Ammon's horn (tissue), 1 donor: ENCODE measurements at places on chromosomes 3 and 15.

DNA sequence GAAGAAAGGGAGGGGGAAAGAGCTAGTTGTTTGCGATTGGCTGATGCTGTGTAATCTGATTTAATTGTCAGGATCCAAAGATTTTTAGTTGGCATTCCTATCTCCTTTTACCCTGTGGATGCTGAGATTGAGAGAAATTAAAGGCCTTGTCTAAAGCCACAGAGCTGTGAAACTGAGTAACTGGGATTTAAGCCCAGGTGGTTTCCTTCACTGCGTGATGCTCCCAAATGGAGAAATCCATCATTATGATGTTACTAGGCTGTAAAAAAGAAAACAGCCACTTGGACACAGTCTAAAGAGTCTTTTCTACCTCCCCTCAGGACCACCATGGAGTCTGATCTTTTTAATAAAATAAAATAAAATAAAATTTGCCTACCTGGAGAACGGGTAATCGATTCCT lies 883.0 kb upstream of the NR2F2 start:
- no peak for DNase-seq

- no peak for DNase-seq
These were observed 25.5 kb upstream of the NUDT16 start for GRCh38 chr3:131356006-131356595.

DNA sequence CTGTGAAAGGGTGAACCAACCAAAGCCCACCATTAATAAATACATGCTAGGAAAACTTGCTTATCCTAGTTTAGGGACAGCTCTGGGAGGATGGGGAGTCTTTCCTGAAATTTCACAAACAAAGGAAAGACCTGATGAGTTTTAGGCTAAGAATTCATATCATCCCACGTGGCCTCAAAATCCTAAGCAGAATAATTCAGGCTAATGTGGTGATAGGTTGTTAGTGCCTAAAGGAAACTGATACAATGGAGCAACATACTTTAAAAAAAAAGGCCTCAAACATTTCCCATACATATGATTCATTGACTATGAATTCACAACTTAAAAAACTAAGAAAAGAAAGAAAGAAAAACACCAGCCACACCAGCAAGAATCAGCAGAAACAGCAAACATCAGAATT lies 126.9 kb upstream of the CNTN4 start:
- no peak for DNase-seq

DNA sequence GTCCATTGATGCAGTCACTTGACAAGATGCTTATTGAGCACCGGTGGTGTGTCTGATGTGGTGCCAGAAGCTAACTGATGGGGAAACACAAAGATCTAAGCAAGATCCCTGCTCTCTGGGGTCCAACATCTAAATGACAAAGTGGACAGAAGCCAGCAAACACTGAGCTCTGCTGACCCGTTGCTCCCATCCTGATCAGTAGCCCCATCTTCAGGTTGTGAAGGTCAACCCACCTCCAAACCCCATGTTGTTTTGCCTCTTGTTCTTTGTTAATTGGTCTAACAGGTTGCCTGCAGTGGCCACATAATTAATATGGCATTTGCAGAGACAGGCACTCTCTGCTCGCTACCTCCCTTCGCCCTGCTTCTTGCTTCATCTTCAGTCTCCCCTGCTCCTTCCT lies 21.5 kb upstream of the GLCE start:
- no peak for DNase-seq

DNA sequence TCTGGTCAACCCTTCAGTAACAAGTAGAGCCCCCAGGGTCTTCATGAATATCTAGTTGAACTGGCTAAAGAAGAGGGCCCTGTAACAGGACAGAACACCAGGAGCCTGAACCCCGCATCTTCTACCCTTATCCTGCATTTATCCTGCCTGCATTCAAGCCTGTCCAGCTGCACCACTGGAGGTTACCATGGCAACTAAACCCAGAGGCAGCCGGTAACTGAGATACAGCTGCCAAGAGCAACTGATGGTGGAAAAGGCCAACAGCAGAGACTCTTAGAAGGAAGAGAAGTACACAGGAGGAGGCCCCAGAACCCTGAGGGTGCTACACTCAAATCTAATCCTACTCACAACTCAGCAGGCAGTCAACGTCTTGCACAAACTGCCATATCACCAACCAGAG lies 3.7 kb upstream of the PRKAR2A start:
- DNase-seq, result peak; percentile 59

DNA sequence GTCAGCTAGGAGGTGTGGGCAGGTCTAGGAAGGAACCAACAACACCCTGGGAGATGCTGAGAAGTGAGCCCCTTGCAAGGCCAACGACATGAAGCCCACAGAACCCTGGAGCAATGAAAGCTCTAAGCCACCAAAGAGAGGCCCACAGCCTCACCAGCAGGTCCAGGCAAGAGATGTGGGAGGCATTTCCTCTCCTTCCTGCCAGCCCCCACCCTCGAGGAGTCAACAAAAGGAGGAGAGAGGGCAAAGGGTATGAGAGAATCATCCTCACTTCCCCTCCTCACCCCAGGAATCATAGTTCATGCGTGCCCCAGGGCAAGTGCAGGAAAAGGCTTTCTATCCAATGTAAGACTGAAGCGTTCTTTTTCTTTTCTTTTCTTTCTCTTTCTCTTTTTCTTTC lies 195.8 kb downstream of the SHQ1 start:
- no peak for DNase-seq

- DNase-seq, result no peak
These were observed 108.3 kb downstream of the IQSEC1 start for GRCh38 chr3:12964711-12965612.

- no peak for DNase-seq
These were observed 8.0 kb upstream of the RPS27L start for GRCh38 chr15:63165166-63165859.

- no peak for DNase-seq
These were observed 41.4 kb upstream of the SPATA12 start for GRCh38 chr3:57019057-57019456.

- DNase-seq, result no peak
These were observed 8.3 kb upstream of the PGPEP1L start for GRCh38 chr15:99015698-99016568.

GRCh38 chr15:62357431-62357830 lies 192.3 kb upstream of the C2CD4B start:
- DNase-seq, result no peak

DNA sequence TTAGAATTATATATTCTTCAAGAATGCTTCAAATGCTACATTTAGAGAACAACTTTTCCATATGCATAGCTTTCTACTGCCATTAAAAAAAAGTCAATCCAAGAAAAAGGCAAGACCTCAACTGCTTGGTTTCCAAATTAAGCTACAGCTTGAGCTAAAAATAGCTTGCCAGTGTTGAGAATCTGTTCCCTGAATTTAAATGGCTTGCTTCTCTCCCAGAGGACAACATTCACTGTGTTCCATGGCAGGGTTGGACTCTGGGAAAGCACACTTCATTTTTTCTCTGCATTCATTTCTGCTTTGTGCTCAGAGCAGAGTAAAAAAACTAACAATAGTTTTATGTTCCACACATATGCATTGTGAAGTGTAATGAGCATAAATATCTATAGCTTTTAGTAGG lies 50.3 kb upstream of the ACTL6A start:
- peak; percentile 38 for DNase-seq

DNA sequence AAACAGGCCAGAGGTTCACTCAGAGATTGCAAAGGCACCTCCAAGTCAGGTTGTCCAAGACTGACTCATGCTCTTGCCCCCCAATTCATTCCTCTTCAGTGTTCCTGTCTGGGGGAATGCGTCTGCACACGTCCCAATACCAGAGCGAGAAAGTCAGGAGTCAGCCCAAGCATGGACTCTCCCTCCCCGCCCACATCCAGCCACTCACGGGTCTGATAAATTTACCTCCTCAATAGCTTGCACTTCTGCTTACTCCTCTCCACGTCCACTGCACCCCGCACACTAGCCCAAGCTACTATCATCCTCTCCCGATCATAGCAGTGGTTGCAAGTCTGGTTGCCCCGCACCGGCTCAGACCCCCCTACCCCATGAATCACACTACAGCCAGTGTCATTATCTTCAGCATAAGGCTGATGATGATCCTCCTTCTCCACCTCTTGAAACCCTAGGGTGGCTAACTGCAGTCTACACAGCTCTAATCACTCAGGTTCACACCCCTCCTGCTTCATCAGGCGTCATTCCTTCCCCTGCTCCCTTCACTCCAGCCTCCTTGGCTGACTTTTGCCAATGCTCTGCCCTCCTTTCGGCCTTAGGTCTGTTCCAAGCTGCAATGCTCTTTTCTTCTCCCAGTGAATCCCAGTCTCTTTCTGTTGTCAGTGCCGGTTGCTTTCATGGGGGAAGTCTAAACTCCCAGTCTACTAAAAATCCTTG lies 27.6 kb upstream of the MYO1E start:
- no peak for DNase-seq

- DNase-seq, result no peak
These were observed 233.0 kb upstream of the SATB1 start for GRCh38 chr3:18657858-18658820.

DNA sequence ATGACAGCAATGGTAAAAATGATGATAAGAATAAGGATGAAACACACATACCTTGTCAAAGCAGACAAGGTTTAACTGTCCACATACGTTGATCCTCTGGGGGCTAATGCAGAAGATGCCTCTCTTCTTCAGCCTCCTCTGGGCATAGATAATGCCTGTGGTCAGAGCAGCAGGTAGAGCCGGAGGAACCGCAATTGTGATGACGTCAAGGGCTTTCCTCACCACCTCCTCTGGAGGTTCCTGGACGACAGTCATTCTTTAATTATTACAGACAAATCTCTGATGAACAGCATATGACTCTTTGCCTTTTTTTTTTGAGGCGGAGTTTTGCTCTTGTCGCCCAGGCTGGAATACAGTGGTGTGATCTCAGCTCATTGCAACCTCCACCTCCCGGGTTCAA lies 86.3 kb upstream of the ATP13A5 start:
- DNase-seq, result no peak

DNA sequence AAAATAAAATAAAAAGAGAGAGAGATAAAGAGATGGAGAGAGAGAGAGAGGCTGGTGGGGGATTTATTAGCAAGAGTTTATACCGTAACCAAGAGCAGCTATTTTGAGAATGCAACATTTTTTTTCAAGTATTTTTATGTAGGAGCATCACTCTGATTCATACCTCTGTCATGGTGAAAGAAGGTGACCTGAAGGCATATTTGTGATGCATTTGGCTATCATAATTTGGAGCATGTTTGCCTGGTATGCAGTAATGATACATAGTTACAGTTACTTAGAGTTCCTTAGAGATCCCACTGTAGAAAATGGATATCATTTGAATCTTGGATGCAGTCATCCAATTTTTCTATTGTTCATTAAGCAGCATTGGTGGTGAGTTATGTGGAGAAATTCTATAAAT lies 1472.4 kb downstream of the SI start:
- DNase-seq, result no peak

- DNase-seq, result no peak
These were observed 854.4 kb downstream of the SQOR start for GRCh38 chr15:46489276-46489675.

DNA sequence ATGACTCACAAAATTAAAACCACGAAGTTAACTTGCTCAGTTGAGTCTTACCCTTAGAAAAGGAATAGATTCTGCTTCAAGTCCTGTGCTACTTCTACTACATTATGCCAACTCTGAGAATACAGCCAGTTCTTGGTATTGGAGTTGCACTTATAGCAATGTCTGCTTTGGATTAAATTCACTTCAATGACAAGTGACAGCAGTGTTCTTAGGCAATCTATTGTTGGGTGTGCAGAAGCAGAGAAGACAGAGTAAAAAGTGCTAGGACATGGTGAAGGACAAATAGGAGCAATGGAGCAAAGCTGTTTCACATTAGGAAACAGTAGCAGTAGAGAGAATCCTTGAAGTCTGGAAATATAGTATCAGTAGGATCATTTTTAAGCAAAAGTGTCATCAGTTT lies 713.1 kb downstream of the SI start:
- DNase-seq, result no peak

DNA sequence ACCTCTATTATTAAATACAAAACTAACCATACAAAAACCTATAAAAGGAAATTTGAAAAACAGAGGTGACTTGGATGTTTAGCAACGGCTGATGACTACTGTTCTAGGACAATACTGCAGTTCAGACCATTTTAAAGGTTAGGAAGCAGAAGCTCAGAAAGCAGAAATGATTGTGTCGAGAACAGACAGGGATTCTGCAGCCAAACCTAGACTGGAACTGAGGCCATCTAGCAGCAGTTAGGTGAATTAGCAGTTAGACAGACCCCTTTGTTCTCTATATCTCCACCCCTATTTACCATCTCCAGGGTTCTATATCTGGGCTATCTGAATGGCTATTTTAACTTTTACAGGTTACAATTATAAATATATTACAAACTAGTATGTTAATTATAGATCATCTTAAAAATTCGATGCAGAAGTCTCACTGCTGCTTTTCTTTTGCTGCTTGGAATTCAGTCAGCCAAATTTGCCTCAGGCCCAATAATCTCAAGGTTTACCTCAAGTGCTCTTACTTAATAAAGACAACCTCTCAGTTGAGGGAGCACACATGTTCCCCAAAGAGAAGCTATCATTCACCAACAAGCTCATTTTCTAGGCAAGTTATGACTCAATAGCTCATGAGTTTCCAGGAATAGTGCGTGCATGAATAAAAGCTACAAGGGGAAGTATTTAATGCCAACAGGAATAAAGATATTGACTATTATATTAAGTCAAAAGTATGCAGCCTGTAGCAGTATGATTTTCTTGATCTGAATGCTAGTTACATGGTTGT lies 9.3 kb upstream of the IL1RAP start:
- peak; percentile 71 for DNase-seq

- DNase-seq, result no peak
These were observed 127.5 kb upstream of the PLXNA1 start for GRCh38 chr3:126855374-126855773.

- no peak for DNase-seq
These were observed 137.3 kb upstream of the BHLHE40 start for GRCh38 chr3:4841776-4842440.

- DNase-seq, result no peak
These were observed 59.8 kb upstream of the INSYN1 start for GRCh38 chr15:73812806-73813465.

DNA sequence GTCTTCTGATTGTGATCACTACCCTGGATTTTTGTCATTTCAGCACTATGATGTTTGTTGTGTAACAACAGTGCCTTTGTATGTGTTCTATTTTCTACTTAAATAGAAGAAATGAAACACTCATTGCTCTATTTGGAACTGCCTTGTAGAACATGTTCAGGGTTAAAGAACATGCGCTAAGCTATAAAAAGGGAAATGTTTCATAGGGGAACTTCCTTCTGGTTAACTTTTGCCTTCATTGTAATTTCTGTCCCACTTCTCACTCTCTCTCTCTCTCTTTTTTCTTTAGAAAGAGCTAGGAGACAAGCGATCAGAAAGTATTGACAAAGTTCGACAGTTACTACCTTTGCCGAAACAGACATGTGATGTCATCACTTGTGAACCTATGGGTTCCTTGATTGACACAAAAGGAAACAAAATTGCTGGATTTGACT lies at the start of gene P2RY12:
Gene P2RY12 (minus strand): TSS at position 13 of the 434 bp plus-strand sequence. CDS start 45,908 bp downstream, outside the sequence.
- peak; percentile 40 for DNase-seq
